ENCODE measurements at places on chromosomes 12 and 14.

DNA sequence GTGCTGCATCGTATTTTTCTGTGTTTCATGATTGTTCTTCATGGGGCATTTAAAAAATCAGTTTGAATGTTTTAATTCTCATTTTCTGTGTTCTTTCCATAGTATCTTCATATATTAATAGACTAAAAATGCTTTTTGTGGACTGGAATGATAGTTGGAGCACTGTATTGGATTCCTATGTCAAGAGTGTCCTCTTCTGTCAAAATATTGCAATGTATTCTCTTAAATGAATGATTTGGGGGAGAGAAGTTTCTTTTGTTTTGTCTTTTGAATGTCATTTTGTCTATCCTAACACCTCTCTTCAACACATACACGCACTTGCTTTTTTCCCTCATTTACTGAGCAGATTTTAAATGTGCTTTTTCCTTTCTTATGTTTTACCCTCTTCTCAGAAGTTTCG lies 4.7 kb upstream of the EIF2S3B start:
- no peak for DNase-seq

DNA sequence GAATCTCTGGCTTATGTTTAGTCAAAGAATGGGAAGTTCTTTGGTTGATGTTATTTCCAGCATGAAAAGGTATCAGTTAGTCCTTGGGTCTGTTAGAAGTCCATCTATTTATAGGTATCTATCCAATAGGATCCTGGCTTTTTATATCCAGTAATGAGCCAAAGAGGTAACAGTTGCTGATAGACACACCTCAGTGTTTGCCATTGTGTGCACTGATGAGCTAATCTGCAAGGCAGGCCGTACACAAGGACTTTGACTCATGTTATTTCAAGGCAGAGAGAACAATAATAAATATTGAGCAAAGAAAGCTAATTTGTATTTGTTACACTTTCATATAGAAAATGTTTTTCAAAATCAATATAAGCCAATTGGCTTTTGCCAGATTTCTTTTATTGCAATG lies 56.4 kb downstream of the GLT1D1 start:
- DNase-seq: no peak

- DNase-seq: no peak
These were observed 324.1 kb upstream of the DIO3 start for GRCh38 chr14:101237252-101237616.

- DNase-seq: no peak
These were observed 873.6 kb downstream of the LRFN5 start for GRCh38 chr14:42480255-42480654.

All from substantia nigra (tissue), 51 donors.